ENCODE measurements at places on chromosomes 6 and 20.

GRCh38 chr6:84007871-84008270 lies 25.7 kb upstream of the MRAP2 start:
- DNase-seq, result no peak

GRCh38 chr20:18090044-18090443 lies 32.3 kb upstream of the OVOL2 start:
- DNase-seq, result no peak

- DNase-seq, result no peak
These were observed 9.1 kb downstream of the OCSTAMP start for GRCh38 chr20:46541229-46541935.

- no peak for DNase-seq
These were observed 65.8 kb downstream of the SYTL3 start for GRCh38 chr6:158715330-158716311.

- no peak for DNase-seq
These were observed 515.7 kb upstream of the BTBD3 start for GRCh38 chr20:11401988-11402387.

- no peak for DNase-seq
These were observed 45.9 kb downstream of the PLAGL1 start for GRCh38 chr6:143961886-143962878.

- no peak for DNase-seq
These were observed 9.9 kb downstream of the MOG start for GRCh38 chr6:29666826-29667130.

- no peak for DNase-seq
These were observed 381.1 kb downstream of the TFAP2B start for GRCh38 chr6:51199733-51200260.

All from stimulated activated CD8-positive, alpha-beta memory T cell treated with anti-CD3 and anti-CD28 coated beads, Interleukin-7, amount 100 ng/mL, for 48 hours (primary cell).